SJCRH30 (cell line): ENCODE measurements at places on chromosomes 11 and 22. TPM values are rescaled to one million over a fixed set of nuclear protein-coding genes. Genes with fewer than 3 reads are reported as not detected.

- no peak for DNase-seq
Measured at GRCh38 chr11:42329929-42330565, 870.6 kb upstream of the LRRC4C start.

DNA sequence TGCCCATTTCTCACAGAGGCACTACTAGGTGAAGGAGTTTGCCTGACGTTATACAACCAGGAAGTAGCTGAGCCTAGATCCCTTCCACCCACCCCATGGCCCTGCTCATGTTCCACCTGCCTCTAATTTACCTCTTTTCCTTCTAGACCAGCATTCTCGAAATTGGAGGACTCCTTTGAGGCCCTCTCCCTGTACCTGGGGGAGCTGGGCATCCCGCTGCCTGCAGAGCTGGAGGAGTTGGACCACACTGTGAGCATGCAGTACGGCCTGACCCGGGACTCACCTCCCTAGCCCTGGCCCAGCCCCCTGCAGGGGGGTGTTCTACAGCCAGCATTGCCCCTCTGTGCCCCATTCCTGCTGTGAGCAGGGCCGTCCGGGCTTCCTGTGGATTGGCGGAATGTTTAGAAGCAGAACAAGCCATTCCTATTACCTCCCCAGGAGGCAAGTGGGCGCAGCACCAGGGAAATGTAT is 14.1 kb downstream of the PIK3IP1 start:
- DNase-seq: no peak

- DNase-seq: no peak
Measured at GRCh38 chr11:68709062-68709461, 24.7 kb downstream of the GAL start.

The TCN1 gene
- not detected in 2 replicates for total RNA-seq

DNA sequence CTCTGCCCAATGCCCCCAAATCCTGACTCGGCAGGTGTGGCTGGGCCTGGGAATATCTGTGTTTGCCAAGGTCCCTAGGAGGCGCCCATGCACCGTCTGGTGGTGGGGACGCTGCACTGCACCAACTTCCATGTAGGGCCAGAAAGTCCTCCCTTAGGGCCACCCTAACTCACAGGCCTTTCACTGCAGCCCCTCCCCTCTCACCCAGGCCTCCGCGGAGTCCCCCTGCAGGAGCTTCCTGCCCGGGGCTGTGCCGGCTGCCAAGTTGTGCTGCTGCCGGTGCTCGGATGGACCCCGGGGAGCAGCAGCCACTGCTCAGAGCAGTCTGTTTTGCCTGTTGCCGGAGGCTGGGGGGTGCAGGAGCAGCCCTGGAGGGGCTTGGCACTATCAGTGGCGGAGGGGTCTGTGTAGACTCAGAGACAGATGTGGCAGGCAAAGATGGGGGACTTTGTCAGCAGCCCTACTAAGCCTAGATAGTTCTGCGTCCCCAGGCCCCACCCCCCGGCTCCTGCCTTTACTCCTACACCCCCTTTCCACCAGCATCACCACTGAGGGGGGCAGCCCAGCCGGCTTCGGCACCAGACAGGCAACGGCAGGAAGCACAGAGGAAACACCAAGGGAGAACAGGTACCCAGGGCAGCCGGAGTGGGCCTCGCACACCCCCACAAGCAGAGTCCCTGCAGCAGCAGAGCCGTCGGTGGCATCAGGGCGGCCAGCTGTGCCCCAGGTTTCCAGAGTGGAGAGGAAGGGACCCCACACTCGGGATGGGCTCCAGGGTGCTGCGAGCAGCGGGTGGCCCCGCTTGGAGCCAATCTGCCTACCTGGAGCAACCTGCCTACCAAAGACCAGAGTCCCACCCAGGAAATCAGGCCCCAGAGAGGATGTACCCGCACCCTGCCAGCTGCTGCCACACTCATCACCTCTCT is 124.3 kb downstream of the TRIM29 start:
- DNase-seq: peak; percentile 69

The MRGPRE gene
- not detected in 2 replicates for total RNA-seq

- no peak for DNase-seq
Measured at GRCh38 chr22:36012332-36012731, 16.3 kb downstream of the RBFOX2 start.

DNA sequence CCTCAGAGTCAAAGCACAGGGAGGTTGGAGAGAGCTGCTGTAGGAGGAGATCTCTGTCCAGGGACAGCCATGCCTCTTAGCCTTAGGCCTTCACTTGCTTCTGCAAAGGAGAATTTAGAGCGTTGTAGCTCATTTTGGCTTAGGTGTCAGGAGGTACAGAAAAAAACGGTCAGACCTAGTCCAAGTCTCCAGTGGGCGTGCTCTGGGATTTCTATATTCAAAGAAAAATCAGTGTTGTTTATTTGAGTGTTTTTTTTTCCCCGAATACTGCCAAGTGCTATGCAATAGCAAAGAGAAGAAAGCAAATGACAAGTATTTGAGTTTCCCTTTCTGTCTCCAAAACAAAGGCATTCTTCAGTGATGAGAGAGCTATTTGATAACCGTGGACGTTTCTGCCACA is 22.7 kb upstream of the OPCML start:
- no peak for DNase-seq

The TBCEL gene
- 16.2 and 18.0 TPM in 2 replicates for total RNA-seq

DNA sequence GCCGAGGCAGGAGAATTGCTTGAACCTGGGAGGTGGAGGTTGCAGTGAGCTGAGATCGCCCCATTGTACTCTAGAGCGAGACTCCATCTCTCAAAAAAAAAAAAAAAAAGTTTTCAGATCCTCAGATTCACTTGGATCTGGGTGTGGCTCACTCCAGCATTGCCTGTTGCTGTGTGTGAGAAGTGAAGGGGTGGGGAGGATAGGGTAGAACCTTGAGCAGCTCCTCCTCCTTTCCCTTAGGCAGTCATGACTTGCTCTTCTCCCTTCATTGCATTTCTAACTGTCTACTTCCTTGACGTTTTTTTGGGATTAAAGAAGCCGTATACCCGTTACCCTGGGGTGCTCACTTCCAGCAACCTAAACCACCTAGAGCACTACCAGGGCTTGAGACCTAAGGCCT is 63.1 kb upstream of the YWHAH start:
- no peak for DNase-seq

GRCh38 chr22:45469281-45470073 is 33.2 kb upstream of the FBLN1 start:
- DNase-seq: no peak

GRCh38 chr22:39309364-39309861 is 10.0 kb downstream of the RPL3 start:
- no peak for DNase-seq
